ENCODE measurements at places on chromosomes 4 and X. TPM values are rescaled to one million over a fixed set of nuclear protein-coding genes. Genes with fewer than 3 reads are reported as not detected.

Gene APLN
- 92.7 TPM for total RNA-seq

Gene GAGE12J
- not detected for total RNA-seq

Gene TDO2
- total RNA-seq, result not detected

Gene MRPS18C
- 34.3 TPM for total RNA-seq

Gene ENPEP
- total RNA-seq, result under 0.01 TPM

Gene SSX2
- total RNA-seq, result not detected

Gene FAM241A
- 9.7 TPM for total RNA-seq

Gene ZDHHC15
- not detected for total RNA-seq

Gene HPSE
- total RNA-seq, result 1.3 TPM

Gene MAB21L2
- total RNA-seq, result not detected

Gene GNRHR
- total RNA-seq, result not detected

Gene GPR143
- 2.6 TPM for total RNA-seq

Gene ADGRG4
- total RNA-seq, result not detected

Gene MMAA
- 2.9 TPM for total RNA-seq

Gene RTL9
- total RNA-seq, result not detected

Gene RNF150
- total RNA-seq, result 0.09 TPM

Gene CT83
- not detected for total RNA-seq

Gene PHKA1
- 5.5 TPM for total RNA-seq

Gene GAGE2A
- total RNA-seq, result not detected

Gene ADH4
- total RNA-seq, result not detected

Gene RAB9B
- 0.28 TPM for total RNA-seq

Gene ARSD
- 19.7 TPM for total RNA-seq

Gene MAGEE2
- total RNA-seq, result not detected

Gene RBM47
- total RNA-seq, result 0.09 TPM

Gene DRP2
- total RNA-seq, result 0.47 TPM

Gene UGT2B10
- not detected for total RNA-seq

Gene MAPK10
- total RNA-seq, result not detected

Data from endothelial cell of coronary artery (primary cell).